ENCODE measurements at places on chromosomes 13 and 19.

GRCh38 chr19:50490411-50490811 is 13.8 kb upstream of the GARIN5A start:
- no peak for DNase-seq

GRCh38 chr13:23621316-23621645 is 51.1 kb downstream of the TNFRSF19 start:
- DNase-seq: no peak

DNA sequence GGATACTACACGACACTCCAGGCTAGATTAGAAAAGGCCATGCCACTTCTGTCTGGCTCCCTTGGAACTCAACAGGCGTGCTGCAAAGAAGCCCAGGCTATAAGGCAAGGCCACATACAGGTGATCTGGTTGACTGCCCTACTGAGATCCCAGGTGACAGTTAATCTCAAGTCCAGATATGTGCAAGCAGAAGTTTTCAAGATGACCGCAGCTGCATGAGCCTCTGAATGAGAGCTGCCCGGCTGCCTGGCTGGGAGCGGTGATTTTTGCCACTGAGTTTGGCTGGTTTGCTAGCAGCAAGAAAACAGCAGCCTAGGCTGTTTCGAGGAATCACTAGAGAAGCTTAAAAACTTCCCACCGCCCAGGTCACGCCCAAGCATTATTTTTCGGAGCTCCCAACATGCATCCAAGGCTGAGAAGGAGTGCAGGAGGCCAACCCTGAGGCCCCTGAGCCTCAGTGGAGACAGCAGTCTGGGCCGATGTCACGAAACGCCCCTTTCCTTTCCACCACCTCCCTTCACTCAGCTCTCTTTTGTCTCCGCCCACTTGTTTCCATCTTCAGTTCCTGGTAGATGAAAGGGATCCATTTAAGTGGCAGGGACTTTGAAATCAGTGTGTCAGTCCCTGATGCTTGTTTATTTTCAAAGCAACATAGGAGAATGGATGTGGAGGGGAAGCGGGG is 14.0 kb upstream of the URI1 start:
- DNase-seq: no peak

DNA sequence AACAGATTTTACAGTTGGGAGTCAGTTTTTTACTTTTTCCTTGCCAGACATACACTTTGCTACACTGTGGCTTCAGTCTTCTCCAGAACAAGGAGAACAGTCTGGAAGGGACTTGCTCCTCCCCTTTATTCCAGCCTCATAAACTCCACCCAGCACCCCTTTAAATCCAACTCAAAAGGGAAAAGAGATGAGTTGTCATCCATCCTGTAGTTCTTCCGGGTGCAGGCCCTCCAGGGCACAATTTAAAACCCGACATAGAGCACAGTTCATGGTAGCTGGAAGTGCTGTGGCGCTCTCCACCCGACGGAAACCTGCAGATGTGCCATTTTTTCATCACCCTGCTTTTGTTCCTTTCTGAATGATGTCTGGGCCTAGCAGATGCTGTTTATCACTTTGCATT is 98.9 kb downstream of the ZAR1L start:
- no peak for DNase-seq

- DNase-seq: no peak
These were observed 706.5 kb upstream of the MIR17HG start for GRCh38 chr13:90640976-90641375.

DNA sequence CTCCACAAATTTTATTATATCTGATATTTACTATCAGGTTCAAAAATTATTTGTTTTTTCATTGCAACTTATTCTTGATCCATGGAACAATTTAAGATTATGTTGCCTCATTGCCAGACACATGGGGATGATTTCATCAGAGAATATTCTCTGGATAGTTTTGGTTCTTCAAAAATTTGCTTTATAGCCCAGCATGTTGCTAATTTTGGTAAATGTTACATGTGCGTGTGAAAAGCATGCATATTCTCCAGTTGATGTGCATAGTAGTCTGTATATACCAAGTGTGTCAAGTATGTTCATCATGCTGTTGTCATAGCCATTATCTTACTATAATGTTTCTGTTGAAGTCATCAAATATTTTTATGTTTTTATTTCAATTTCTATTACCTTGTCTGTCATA is 122.3 kb downstream of the RFC3 start:
- DNase-seq: no peak

All from CD4-positive, alpha-beta T cell treated with Interferon alpha-2 for 1 hour (primary cell).